Renal cortical epithelial cell (primary cell): ENCODE measurements at places on chromosomes 12 and 14. TPM values are rescaled to one million over a fixed set of nuclear protein-coding genes. Genes with fewer than 3 reads are reported as not detected.
A peak's percentile ranks its signal among the peaks of the same experiment; 100 is the strongest.

- DNase-seq, result no peak
Observed at GRCh38 chr14:28130610-28131284, 635.8 kb upstream of the FOXG1 start.

DNA sequence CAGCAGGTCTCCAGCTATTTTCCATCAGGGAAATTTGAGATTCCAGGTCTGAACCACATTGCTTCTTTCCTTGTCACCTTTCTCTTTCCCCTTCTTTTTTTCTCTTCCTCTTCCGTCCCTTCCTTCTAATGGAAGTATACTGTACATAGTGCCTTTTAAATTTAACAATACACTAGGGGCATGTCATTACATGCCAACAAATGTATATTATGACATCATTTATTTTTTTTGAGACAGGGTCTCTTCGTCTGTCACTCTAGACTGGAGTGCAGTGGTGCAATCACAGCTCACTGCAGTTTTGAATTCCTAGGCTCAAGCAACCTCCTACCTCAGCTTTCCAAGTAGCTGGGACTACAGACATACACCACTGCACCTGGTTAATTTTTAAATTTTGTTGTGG, 148.9 kb downstream of the SUDS3 start:
- DNase-seq, result no peak

DNA sequence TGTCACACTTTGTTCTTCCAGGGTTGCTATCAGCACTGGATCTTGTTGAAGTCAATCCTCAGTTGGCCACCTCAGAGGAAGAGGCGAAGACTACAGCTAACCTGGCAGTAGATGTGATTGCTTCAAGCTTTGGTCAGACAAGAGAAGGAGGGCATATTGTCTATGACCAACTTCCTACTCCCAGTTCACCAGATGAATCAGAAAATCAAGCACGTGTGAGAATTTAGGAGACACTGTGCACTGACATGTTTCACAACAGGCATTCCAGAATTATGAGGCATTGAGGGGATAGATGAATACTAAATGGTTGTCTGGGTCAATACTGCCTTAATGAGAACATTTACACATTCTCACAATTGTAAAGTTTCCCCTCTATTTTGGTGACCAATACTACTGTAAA, 23.7 kb downstream of the VTI1B start:
- peak; percentile 78 for DNase-seq

DNA sequence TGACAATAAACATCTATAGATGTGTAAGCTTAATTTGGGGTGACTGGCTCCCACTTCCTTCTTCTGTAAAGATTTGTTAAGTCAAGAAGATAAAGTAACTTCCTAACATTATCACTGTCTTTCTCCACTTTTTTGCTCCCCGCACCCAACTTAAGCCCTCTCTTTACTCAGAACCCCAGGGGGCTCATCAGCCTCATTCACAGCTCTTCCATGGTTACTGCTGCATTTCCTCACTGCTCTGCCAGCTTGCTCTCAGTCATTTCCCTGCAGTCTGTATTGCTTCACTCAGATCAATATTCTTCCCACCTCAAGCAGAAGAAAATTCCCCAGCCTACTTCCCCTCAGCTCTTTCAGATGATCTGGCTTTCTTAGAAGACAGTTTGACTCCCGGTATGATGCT, 102.0 kb downstream of the PIK3C2G start:
- no peak for DNase-seq

DNA sequence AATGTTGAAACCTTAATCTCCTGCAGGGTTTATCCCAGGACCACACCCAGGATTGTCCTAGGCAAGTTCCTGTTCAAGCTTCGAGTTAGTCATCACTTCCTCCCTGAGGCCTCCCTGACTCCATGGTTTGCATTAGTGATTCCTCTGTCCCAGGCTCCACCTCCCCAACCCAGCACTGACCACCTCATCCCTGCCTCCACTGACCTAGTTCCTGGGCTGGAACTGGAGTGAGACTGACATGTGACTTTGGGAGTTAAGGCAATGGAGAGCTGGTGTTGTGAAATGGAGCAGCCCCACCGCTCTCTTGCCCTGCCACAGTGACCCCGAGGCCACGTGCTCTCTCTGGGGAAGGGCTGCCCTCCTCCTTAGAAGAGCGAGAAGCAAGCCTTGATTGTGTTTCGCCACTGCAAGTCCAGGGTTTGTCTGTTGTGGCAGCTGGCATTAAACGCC, 15.8 kb upstream of the DTX1 start:
- DNase-seq, result peak; percentile 98

DNA sequence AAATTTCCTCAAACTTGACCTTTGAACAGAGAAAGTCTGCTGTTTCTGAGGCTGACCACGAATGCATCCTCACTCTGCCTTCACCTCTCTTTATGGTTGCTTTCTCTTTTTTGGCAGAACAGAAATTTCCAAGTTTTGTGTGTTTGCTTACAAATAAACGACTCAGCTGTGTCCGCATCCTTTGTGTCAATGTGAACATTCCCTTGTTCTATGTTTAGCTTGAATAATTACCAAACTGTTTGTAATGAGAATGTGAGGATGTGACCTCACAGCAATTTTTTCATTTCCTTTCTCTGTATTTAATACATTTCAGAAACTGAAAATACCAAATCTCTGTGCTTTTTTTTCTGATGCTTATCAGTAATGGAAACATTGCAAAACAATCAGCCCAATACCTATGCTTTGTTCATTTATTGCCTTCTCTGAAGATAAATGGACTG, 410.9 kb downstream of the EGLN3 start:
- no peak for DNase-seq

GRCh38 chr12:27018037-27018436, 3.9 kb upstream of the TM7SF3 start:
- no peak for DNase-seq

GRCh38 chr12:117968826-117969659, at the start of gene KSR2:
Gene KSR2 (minus strand): TSS chr12:117968990. CDS start chr12:117968255, 735 bp downstream.
- DNase-seq, result peak; percentile 35

DNA sequence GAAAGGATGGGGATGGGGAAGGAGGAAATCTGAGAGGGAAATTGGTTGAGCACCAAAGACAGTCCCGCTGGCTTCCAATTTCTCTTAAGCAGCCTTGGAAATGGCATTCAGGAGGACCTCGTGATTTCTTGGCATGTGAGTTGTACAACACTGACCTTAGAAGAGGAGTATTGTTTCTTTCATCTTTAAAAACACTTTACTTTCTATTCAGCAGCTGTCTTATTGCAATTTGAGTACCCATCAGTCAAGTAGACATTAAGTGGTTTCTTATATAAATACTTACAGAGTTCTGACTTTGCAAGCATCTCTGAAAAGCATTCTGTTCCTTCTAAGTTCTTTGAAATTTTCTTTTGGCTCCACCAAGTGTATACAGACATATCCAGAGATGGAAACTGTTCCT, 83.2 kb downstream of the LMNTD1 start:
- DNase-seq, result no peak

- peak; percentile 97 for DNase-seq
Observed at GRCh38 chr12:53561590-53561953, 54.3 kb upstream of the NPFF start.

GRCh38 chr12:13195785-13196129, 769 bp upstream of the EMP1 start:
- peak; percentile 75 for DNase-seq

GRCh38 chr14:86217523-86217922, 687.6 kb downstream of the FLRT2 start:
- no peak for DNase-seq

- DNase-seq, result no peak
Observed at GRCh38 chr14:54333511-54333910, 63.3 kb upstream of the CDKN3 start.

DNA sequence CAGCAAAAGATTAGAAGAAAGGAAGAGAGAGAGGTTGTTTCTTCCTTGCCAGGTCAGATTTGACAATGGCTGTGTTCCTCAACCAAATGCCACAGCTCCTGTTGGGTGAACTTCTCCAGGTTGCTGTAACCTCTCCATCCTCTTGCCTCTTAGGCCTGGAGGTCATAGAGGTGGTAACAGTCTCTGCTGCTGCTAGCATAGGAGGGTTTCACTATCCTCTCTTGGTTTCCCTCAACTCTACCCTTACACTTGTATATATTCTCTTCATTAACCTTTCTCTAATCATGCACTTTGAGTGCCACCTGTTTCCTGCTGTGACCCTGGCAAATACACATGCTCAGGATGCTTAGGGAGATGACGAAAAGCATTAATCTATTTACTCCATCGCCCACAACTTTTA, 67.7 kb upstream of the HIF1A start:
- DNase-seq, result no peak

DNA sequence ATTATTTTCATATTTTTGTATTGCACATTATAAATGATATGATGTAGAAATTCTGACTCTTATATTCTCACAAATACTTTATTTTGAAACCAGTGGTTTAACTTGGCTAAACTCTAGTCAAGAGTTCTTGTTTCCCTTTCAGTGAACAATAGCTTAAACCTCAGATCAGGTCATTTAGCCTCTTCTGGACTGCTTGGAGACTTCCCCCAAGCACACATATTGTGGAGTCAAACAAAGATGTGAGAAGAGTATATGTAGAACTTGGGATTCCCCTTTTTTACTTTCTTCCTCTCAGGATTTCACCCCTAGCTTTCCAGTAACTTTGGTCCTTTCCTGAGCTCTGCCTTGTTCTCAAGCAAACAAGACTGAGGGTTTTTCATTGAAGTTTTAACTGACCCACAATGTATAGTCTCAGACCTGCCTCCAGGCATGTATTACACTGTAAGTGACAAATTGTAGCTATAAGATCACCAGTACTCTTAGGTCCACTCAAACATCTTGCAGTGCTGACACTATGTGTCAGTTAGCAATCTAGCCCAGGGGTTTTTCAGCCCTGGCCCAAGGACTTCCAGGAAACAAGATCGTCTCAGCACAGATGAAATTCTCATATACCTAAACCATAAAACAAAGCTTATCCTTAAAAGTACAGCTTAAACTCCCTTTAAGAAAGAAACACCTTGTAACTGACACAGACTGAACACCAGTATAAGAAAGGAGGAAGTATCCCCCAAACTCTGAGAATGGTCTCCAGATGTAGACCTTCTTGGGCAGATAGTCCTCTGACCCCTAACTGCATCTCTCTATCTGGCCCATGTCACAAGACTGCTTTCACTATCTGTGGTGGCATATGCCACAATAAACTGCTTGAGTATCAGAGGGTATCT, 98.6 kb downstream of the SLC6A15 start:
- no peak for DNase-seq

GRCh38 chr14:30115756-30116155, 188.1 kb upstream of the PRKD1 start:
- DNase-seq, result no peak

DNA sequence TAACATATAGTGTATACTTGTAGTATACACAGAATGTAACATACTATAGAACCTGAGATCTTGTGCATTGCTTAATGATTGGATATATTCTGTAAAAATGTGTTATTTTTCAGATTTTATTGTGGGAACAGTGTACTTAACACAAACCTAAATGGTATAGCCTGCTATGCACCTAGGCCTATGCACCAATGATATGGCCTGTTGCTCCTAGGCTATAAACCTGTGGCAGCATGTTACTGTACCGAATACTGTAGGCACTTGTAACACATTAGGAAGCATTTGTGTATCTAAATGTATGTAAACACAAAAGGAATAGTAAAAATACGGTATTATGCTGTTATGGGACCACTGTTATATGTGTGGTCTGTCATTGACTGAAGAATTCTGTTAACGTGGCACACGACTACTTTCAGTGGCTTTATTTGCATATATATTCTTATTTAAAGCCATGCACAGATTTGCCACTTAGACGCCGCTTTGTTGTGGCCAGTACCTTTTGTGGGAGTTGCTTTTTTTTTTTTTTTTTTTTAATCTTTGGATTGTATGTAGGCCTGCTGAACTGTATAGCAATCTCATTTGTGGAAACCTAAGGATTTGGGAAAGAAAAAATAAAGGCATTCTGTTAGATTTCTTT, 7.4 kb downstream of the PAPOLA start:
- no peak for DNase-seq

DNA sequence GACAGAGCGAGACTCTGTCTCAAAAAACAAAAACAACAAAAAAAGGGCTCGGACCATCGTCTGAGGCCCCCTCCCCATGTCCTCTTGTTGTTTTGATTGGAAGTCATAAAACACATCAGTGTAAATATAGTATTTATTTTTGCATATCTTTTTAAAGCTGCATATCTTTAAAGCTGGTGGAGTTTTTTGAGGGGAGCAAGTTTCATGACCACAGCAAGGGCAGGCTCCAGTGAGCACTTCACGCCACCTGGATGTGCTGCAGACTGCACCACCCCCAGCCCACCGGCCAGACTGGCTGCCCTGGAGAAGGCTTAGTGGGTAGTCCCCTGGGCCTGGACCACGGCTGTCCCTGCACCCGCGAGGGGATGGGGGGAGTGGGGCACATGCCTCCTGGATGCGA, 11.9 kb upstream of the BCL7A start:
- no peak for DNase-seq

- no peak for DNase-seq
Observed at GRCh38 chr12:57048423-57049118, 1.4 kb downstream of the MYO1A start.

DNA sequence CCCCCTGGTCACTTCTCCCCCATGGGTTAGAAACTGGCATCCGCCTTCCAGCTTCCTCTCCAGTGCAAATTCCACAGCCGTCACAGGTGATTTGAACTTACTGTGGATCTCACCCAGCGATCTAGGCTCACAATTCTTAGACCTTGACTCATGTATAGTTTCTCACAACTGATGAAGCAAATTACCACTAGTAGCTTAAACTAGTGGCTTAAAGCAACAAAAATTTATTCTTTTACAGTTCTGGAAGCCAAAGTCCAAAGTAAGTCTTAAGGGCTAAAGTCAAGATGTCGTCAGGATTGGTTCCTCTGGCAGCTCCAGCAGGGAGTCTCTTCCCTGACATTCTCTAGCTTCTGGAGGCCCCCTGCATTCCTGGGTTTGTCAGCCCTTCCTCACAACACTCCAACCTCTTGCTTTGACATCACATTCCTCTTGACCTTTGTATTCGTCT, 117.4 kb downstream of the KTN1 start:
- DNase-seq, result peak; percentile 89

- DNase-seq, result no peak
Observed at GRCh38 chr12:65204886-65205525, 35.6 kb downstream of the LEMD3 start.

GRCh38 chr12:89901906-89902642, 193.4 kb upstream of the ATP2B1 start:
- no peak for DNase-seq

The LAG3 gene
- not detected in 2 replicates for total RNA-seq

The IFNG-AS1 gene
- not detected in 2 replicates for total RNA-seq

The C14orf119 gene
- 61.6 and 71.0 TPM in 2 replicates for total RNA-seq

The RD3L gene
- not detected in 2 replicates for total RNA-seq

The CABP1 gene
- total RNA-seq, result not detected in 2 replicates

The PMEL gene
- 1.6 and 1.9 TPM in 2 replicates for total RNA-seq

The FOXN3 gene
- 4.7 and 13.8 TPM in 2 replicates for total RNA-seq

The RPGRIP1 gene
- total RNA-seq, result 0.05 TPM in 1 of 2 replicates, not detected in the other

The CAPZA3 gene
- total RNA-seq, result not detected in 2 replicates

The HOXC5 gene
- 0.80 TPM in 1 of 2 replicates, not detected in the other for total RNA-seq

The SLC10A1 gene
- not detected in 2 replicates for total RNA-seq
